ENCODE measurements at places on chromosomes 16 and 17.

DNA sequence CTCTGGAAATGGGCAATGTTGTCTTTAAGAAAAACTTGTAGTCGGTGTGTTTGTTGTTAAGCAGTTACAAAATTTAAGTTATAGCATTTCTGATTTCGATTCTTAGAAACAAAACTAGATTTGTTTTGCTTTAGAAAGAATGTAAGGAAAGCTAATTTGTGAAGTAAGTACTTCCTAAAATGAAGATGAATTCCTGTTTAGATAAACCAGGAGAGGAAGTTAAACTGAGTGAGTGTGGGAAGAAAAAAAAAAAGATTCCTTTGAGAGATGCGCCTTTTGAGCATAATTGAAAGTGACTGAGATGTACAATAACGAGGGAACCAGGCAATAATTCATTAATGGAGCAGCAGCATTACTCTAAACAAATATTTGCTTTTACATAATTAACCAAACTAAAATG lies 52.4 kb upstream of the ALOX12 start:
- DNase-seq, result no peak

GRCh38 chr16:77564791-77565390 lies 130.1 kb upstream of the ADAMTS18 start:
- no peak for DNase-seq

GRCh38 chr16:16780588-16780987 lies 401.6 kb downstream of the NPIPA7 start:
- no peak for DNase-seq

- DNase-seq, result peak; percentile 61
These were observed at the start of gene MTHFSD for GRCh38 chr16:86554917-86555703. Gene MTHFSD, minus strand, starts transcription at chr16:86555235. Its CDS starts 51 bp downstream, at chr16:86555184.

DNA sequence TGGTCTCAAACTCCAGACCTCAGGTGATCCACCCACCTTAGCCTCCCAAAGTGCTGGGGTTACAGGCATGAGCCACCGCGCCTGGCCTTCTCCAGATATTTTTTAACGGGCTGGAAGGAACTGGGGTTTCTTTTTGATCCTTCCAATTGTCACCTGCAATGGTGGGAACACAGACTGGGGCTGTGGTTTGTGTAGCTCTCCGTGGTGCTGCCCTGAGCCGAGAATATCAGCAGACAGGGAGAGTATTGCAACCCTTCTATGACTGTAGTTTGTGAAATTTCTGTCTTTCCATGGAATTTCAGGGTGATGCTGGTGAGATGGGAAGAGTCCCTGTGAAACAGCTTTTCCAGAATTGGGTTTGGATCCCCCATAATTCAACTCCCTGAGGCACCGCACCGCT lies 263.5 kb downstream of the ENGASE start:
- DNase-seq, result no peak

- no peak for DNase-seq
These were observed 18.6 kb downstream of the ALOX12B start for GRCh38 chr17:8068736-8069586.

GRCh38 chr17:68993112-68993511 lies 37.9 kb upstream of the ABCA8 start:
- no peak for DNase-seq

DNA sequence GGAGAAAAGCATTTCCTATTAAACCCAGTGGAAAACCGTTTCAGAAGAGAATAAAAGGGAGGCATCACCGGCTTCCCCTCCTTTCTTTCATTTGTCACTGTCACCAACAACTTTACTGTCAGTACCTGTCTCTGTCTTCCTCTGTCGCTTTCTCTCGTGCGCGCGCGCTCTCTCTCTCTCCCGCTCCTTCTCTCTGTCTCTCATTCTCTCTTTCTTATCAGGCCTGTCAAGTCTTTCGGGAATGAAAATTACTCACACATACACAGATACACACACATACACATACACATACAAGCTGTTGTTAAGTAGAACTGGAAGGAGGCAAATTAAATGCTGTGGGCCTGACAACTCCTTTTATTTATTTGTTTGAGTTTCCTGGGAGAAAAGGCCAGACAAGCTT lies 17.6 kb downstream of the MYOCD start:
- DNase-seq, result no peak

GRCh38 chr16:80015566-80015965 lies 415.0 kb upstream of the MAF start:
- no peak for DNase-seq

GRCh38 chr17:17235212-17236174 lies 1.5 kb downstream of the FLCN start:
- no peak for DNase-seq

- no peak for DNase-seq
These were observed 6.4 kb downstream of the LIMD2 start for GRCh38 chr17:63693411-63694113.

DNA sequence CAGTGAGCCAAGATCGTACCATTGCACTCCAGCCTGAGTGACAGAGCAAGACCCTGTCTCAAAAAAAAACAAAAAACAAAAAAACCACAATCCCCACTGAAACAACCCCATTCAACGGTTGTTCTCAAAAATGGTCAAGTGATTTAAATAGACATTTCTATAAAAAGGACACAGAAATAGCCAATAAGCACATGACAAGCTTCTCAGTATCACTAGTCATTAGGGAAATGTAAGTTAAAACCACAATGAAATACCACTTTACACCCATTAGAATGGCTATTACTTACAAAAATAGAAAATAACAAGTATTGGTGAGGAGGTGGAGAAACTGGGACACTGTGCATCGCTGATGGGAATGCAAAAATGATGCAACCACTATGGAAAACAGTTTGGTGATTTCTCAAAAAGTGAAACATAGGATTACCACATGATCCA lies 26.6 kb upstream of the MYLK3 start:
- no peak for DNase-seq

DNA sequence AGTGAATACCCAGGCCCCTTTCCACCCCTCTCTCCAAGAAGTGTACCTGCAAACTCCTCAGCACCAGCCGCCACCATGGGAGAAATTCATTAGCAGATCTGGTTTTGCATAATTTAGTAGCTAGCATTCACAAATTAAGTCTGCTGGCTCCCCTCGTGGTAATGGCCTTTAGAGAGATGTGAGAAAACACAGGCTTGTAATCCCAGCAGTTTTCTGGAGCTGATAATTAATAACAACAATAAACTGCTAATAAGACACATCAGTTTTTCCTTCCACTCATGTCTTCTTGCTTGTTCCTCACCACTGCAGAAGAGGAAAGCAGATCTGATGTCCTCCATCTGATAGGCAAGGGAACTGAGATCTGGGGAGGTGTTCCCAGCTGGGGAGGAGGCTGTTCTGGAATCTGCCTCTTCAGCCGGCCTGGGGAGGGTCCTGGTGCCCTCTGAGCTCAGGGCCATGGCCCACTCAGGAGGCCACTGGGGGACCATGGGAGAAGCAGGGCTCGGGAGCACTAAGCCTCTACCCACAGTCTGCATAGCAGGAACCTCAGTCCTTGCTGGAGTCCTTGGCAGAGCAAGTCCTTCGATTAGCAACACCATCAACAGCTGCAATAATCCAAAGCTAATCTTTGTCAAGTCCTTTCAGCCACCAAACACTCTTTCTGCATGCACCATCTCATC lies 74.2 kb upstream of the DNAJA2 start:
- no peak for DNase-seq

- no peak for DNase-seq
These were observed 24.7 kb downstream of the AXIN2 start for GRCh38 chr17:65536573-65537342.

GRCh38 chr16:73915140-73915539 lies 381.5 kb upstream of the PSMD7 start:
- no peak for DNase-seq

DNA sequence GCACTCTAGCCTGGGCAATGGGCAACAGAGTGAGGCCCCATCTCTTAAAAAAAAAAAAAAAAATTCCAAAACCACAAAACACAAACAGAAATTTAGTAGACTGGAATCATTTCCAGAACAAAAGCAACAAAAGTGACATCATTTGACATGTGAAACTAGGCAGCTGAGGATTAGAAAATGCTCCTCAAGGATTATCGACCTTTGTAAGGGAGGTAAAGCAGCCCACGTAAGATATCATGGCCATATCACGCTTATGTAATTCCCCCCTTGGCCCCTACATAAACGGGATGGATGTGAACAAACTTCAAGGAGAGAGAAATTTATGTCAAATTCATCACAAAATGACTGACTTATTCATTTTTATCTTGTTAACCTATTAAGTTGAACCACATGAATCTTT lies 83.3 kb downstream of the WDR59 start:
- no peak for DNase-seq

DNA sequence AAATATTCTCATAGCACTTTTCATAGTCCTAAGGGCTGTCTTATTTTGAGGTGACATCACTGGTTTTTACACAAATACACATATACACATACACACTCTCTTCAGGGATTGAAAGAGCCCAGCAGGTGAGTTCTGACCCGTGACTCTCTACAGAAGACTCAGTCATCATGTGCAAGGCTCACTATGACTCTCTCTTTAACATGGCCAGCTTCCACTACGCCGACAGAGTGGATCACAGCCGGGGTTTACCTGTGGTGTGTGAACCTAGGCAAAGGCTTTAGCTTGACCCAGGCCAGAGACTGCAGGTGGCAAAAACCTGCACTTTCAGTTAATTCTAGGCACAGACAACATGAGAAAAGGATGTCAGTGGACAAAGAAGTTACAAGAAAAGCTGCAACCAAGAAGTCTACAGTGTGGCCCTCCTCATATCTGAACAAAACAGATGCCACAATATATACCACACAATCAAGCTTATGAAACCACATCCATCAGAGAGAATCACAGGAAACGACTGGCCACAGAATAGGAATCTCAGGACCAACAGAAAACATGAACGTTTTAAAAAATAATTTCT lies 56.5 kb downstream of the CYTH1 start:
- no peak for DNase-seq

GRCh38 chr16:60686824-60687223 lies 1349.4 kb downstream of the CDH8 start:
- DNase-seq, result no peak

DNA sequence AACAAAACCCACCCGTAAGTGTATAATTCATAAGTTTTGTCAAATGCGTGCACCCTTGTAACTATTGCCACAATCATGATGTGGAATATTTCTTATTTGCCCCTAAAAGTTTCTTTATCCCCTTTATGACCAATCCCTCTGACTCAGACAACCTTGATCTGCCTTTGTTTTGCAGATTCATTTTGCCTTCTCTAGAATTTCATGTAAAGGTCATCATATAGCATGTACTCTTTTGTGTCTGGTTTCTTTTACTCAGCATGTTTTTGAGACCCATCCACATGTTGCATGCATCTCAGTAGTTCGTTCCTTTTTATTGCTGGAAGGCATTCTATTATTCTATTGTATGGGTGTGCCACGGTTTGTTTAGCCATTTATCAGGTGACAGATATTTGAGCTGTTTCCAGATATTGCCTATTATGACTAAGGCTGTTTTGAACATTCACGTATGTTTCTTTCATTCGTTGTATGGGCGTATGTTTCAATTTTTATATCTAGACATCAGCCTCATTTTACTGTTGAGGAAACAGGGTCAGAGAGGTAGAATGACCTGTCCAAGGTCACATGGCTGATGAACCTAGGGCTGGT lies 192.4 kb downstream of the RAB11FIP4 start:
- no peak for DNase-seq

GRCh38 chr16:69917311-69917710 lies 33.8 kb upstream of the CLEC18A start:
- no peak for DNase-seq

DNA sequence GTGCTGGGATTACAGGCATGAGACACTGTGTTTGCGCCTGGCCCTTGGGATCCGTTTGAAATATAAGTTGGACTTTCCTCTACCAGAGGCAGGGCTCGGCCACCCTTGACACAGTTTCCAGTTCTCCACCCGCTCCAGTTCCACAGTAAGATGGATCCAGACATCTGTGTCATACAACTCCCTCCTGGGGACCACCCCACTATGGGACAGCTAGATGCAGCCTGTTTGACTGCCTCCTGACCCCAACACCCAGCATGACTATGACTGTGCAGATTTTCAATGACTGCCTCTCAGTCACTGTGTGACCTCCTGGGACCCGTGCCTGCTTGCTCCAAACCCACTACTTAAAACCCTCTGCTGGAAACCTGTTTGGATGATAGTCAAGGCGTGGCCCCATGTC lies 166.7 kb downstream of the IRF8 start:
- no peak for DNase-seq

DNA sequence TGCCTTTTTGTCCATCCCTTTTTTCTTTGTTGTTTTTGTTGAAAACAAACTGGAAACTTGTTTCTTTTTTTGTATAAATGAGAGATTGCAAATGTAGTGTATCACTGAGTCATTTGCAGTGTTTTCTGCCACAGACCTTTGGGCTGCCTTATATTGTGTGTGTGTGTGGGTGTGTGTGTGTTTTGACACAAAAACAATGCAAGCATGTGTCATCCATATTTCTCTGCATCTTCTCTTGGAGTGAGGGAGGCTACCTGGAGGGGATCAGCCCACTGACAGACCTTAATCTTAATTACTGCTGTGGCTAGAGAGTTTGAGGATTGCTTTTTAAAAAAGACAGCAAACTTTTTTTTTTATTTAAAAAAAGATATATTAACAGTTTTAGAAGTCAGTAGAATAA lies 4.9 kb downstream of the SOX9 start:
- DNase-seq, result no peak

GRCh38 chr17:17577373-17577772 lies 14.1 kb downstream of the PEMT start:
- DNase-seq, result no peak

GRCh38 chr16:23406546-23407240 lies 46.3 kb downstream of the COG7 start:
- DNase-seq, result no peak

GRCh38 chr16:47469227-47469626 lies 8.1 kb downstream of the PHKB start:
- DNase-seq, result no peak

GRCh38 chr17:42937712-42938596 lies 26.3 kb downstream of the AARSD1 start:
- no peak for DNase-seq

GRCh38 chr17:42548993-42549755 lies 3.5 kb upstream of the HSD17B1 start:
- no peak for DNase-seq

DNA sequence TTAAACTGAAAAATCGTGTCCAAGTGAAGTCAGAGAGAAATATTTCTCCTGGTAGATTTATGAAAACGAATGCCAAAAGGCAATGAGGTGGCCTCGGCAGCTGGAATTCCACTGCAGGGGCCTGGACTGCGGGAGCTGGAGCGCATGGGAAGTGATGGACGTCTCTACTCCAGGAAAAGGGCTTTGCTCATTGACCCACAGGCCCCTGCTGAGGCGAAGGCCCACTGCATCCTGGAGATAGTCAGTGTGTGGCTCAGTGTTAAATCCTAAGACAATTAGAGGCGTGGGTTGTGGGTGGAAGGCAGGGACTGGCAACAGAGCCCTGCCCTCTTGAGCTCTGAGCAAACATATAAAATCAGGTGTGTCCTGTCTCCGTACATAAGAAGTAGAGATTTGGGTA lies 191.4 kb downstream of the SLC39A11 start:
- no peak for DNase-seq

Measured in NCI-H1048 (cell line).